Activated CD4-positive, alpha-beta T cell treated with anti-CD3 and anti-CD28 coated beads, Interleukin-2, Interleukin-6, amounts not matched to agents 100 ng/mL and 50 ng/mL, durations not matched to agents 16 hours and 8 hours (primary cell): ENCODE measurements at places on chromosomes 7 and 10.
A peak's percentile ranks its signal among the peaks of the same experiment; 100 is the strongest.

GRCh38 chr7:2134740-2135139 is 98.0 kb downstream of the MAD1L1 start:
- no peak for DNase-seq

DNA sequence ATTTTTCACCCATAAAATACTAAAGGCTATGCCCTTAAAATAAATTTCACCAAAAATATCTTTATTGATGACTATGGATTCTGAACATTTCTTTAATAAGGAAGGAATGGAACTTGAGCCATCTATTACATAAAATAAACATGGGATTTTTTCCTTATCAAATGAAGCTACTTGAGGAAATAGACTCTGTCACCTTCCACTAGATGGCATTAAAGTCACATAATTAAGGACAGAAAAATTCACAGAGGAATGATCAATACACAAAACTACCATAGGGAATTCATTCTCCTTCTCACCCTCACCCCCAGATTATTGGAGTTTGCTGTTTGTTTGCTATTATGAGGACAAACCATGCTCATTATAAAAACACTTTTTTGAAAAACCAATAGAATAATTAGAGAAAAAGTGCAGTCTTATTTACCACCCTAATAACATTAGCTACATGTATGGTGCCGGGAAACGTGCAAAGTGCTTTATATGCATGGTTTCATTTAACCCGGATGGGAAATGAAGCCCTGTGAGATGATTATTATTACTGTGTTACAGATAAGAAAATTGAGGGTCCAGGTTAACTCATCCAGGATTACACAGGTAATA is 21.1 kb upstream of the FOXI2 start:
- DNase-seq, result peak; percentile 8

- no peak for DNase-seq
Observed at GRCh38 chr7:195010-195829, 2.8 kb downstream of the FAM20C start.

DNA sequence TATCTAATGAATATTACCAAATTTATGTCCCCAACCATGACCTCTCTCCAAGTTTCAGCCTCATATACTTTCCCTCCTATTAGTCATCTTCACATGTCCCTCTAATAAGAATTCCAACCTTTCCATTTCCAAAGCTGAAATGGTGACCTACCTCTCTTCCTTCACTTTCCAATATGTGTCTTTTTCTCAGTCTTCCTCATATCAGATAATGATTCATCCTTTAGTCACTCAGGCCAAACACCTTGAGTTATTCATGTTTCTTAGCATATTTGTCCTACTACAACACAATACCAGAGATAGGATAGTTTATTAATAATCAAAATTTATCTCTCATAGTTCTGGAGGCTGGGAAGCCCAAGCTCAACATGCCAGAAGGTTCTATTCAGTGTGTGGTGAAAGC is 318.5 kb upstream of the ZWINT start:
- DNase-seq, result no peak

DNA sequence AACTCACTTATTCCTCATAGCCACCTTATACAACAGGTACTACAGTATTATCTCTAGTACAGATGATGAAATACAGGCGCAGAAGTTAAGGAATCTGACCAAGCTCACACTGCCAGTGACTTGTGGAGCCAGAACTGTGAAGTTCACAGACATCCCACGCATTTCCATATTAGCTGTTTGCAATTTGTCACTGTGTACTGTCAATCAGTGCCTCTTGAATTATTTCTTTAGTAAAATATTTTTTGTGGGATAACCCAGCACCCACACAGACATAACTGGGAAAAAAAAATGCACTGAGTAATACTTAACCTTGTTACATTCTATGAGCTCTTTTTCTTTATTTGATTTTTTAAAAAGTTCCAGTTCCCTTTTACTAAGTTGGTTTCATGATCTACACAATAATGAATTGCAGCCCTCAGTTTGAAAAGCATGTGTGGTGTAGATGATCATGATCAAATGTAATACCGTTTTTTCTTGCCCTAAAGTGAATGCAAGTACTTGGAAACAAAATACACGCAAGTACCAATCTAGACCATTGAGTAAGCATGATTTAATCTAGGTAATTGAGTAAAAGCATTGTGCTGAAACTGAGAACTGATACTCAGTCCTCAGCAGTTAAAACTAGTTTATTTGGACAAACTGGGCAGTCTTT is 14.1 kb downstream of the CUL1 start:
- DNase-seq, result no peak

DNA sequence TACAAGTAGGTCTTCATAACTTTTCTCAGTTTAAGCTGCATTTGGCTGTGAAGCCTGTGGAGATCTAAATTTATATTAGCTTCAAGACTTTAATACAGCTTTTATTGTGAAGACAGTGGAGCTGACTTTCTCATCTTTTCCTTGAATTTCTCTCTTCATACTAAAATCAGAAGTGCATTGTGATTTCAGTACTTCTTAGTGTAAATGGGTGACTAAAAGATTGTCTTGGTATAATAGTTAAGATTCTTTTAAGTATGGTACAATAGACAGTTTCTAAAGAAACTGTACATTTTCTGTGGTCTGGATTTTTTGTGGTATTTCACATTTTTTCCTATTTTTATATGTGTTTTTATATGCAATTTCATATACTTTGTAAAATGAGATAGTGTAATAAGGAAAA is 21.0 kb upstream of the DDX21 start:
- DNase-seq, result peak; percentile 28

DNA sequence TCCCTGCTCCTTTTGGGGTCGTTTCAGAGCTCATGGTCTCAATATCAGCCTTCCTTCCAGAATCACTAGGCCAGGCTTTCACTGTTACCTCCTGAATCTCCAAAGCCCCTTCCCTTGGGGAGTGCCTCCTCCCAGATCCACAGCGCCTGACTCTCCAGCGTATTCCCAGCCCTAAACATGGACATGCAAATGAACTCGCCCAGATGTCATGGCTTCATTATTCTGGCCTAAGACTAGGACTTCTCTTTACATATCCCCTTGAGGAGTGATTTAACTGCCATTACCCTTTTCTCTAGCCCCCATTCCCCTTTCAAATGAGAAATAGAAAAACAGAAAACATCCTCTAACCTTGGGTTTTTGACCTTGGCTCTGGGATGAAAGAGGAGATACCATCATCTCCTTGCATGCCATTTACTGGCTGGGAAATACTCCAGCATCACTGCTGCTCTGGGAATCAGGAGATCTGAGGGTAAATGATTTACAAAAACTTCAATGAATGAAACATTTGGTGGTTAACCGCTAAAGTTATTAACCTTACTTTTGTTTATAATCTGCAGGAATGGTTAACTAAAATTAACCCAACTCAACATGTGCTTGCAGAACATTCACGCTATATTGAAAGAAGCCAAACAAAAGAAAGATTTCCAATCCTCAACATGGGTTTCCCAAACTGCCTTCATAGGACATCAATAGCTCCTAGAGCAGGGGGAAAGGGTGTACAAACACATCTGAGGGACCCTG is 37.0 kb downstream of the FAM171A1 start:
- DNase-seq, result no peak

GRCh38 chr7:50369143-50370026 is 64.9 kb downstream of the IKZF1 start:
- peak; percentile 85 for DNase-seq

GRCh38 chr7:91045606-91046005 is 218.6 kb upstream of the FZD1 start:
- no peak for DNase-seq

DNA sequence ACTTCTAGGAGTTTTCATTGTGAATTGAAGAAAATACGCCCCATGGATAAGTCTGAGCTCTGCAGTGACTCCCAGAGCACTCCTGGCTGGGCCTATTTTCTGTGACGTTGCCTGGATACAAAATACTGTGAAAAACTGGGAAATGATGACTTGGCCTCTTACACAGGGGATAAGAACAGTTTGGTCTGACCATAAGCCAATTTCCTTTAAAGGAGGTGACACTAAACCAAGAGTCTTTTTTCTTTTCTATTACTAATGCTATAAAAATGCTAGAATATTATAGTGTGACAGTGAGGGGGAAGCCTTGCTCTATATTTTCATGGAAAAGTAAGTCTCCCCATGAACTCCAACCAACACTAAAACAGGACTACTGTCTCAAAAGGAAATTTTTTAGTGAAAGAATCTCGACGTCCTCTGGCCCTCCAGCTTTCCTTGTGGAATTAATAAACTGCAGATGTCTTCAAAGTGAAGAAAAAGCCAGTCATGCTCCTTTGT is 45.5 kb downstream of the MYOF start:
- DNase-seq, result no peak

GRCh38 chr10:75386128-75386527 is 15.4 kb downstream of the ZNF503 start:
- DNase-seq, result no peak

DNA sequence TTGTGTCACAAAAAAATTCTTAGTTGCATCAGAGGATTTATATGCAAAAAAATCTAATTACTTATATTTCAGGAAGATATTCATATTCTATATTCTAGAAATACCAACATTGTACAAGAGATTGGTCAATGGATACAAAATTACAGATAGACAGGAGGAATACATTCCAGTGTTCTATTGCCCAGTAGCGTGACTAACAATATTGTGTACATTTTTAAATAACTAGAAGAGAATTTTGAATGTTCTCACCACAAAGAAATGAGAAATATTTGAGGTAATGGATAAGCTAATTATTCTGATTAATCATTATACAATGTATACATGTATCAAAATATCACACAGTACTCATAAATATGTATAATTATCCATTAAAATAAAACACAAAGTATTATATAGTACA is 253.3 kb downstream of the IPMK start:
- DNase-seq, result no peak

GRCh38 chr10:48681740-48682139 is 2.9 kb upstream of the WDFY4 start:
- DNase-seq, result no peak

GRCh38 chr10:107894516-107894915 is 730.0 kb upstream of the SORCS1 start:
- no peak for DNase-seq
